GM23338 (cell line): ENCODE measurements at places on chromosomes 3 and 15. TPM values are rescaled to one million over a fixed set of nuclear protein-coding genes. Genes with fewer than 3 reads are reported as not detected.

Gene CEMIP
- 0.27 and 0.33 TPM in 2 replicates for polyA plus RNA-seq

Gene SERINC4
- polyA plus RNA-seq = not detected in 2 replicates

Gene HTR3E
- not detected in 2 replicates for polyA plus RNA-seq

Gene ACTC1
- 35.9 and 38.3 TPM in 2 replicates for polyA plus RNA-seq

Gene CLDN16
- polyA plus RNA-seq = 0.06 TPM in 1 of 2 replicates, not detected in the other

Gene GPR149
- polyA plus RNA-seq = 0.11 TPM in 1 of 2 replicates, not detected in the other

DNA sequence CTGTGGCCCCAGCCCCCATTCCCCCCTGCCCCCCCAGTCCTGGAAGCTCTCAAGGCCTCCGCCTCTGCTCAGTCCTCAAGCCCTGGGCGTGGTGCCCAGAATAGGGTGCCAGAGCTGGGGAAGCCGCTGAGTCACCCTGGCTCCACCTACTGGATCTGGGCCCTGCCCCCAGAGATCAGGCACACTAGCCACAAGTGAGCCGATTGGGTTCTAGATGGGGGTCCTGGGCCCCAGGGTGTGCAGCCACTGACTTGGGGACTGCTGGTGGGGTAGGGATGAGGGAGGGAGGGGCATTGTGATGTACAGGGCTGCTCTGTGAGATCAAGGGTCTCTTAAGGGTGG, 5.7 kb downstream of the EIF4G1 start:
- peak; percentile 20 for DNase-seq

DNA sequence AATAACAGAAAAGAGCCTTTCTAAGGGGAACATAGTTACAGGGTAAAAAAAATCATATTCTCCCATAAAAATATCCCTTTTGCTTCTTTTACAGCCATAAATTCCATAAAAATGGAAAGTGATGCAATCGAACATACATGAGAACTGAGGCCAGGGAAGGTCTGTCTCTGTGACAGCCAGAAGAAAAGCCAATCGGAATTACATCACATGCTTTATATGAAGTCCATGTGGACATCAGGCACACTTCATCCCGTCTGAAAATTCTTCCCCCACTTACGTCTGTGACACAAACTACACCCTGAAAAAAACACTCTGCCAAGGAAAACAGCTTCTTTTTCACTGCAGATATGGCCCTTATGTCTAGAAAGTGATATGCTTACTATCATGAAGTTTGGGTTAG, 323.5 kb downstream of the ERC2 start:
- DNase-seq = no peak

- no peak for DNase-seq
Observed at GRCh38 chr15:95470529-95470928, 860.0 kb upstream of the NR2F2 start.

DNA sequence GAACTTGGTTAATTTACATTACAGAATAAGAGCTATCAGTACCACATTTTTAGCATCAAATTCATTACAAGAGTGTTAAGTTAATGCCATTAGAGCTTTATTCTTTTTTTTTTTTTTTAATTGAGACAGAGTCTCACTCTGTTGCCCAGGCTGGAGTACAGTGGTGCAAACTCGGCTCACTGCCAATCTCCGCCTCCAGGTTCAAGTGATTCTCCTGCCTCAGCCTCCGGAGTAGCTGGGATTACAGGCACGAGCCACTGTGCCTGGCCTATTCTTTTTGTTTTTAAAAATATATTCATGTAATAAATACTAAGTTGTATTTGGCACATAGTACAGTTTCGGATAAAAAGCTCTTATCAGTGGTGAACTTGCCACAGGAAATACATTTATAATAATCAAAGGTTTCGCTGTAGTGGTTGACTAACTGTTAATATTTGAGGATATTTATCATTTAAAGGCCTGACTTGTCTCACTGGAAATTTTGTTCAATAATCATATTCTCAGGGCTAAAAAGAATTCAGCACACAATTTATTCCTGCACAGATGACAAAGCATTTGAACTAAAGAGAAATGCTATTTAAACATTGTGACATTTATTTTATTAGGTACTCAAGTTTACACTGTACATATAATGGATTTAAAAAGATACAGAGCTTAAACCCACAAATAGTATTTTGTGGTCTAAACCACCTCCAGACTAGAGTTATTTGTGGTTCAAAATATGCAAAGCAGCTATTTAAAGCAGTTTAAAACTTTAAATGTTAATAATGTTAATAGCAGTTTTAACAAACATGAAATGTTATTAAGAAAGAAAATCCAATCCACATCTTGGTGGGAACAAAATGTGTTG, 6.1 kb upstream of the LEKR1 start:
- DNase-seq = no peak

GRCh38 chr3:143258692-143259091, 139.1 kb downstream of the CHST2 start:
- DNase-seq = no peak

GRCh38 chr3:23540600-23540999, 265.2 kb upstream of the UBE2E1 start:
- no peak for DNase-seq

- DNase-seq = no peak
Observed at GRCh38 chr15:86028961-86029360, 50.7 kb upstream of the AGBL1 start.

DNA sequence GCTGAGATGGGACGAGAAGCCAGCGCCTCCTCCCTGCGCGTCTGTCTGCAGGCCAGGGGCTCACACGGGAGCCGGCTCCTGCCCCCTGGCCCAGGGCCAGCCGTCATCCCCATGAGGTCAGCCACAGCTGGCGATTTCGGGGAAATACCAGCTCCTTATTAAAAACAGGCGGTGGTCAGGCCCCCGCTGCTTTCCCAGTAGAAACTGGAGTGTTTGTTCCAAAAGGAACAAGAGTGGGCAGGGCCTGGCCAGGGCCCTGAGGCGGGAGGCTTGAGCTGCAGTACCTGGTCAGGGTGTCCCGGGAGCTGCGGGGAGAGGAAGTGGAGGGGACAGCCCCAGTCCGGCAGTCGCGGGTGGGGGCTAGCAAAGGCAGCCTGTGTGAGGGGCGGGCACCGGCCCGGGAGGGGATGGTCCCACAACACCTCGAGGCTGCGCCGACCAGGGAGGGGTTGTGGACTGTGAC, 17.8 kb downstream of the MYL3 start:
- peak; percentile 72 for DNase-seq

GRCh38 chr3:57826952-57827723, 71.0 kb downstream of the SLMAP start:
- DNase-seq = peak; percentile 53

DNA sequence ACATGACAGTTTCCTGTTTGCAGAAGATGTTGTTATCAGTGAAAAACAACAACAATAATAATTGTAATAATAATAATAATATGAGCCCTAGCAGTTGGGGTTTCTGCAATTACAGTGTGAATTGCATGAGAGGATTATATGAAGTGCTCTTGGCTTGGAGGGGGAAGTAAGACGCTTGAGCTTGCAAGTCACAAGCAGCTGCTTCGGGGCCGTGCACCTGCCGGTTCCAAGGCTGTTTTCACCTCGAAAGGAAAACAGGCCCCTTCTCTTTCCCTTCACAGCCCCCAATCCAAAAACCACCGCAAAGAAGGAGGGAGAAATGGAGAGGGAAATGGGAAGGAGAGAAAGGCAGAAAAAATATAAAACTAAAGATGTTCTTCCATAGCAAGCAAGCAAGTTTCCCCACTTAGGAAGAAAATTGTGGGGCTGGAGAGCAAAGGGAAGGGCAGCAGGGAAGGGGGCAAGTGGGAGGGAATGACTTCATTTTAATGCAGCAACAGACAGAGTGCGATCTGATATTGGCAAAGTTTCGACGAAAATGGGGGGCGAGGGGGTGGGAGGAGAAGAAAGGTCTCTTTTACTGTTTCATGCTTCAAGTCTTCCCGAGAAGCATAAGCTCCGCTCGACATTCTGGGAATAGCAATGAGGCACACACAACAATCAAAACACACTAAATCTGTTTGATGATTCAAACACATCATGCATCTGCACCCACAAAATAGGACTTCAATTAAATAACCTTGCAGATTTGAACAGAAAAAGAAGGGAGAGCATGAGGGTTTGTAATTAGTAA, 284.2 kb upstream of the ATP11B start:
- DNase-seq = peak; percentile 14

DNA sequence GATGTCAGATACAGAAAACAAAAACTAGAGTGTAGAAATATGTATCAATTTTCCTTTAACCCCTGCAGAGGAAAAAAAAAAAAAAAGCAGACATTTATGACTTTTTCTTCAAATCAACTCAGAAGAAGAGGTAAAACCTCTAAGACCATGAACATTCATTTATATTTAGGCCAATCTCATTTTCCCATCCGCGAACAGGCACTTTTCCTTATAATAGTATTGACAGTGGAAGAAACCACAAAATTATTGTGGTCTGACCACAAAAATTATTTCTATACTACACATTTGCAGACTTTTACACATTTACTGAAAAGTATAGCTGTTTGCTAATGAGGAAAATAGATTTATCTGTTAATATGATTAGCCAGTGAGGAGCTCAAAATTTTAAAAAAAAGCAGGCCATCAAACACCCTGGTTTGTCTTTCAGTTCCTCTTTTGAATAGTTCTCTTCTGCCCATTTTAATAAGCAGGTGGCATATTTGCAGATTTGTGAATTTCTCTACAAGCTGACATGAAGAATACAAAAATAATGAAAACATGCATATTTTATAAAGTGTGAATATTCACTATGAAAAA, 5.7 kb downstream of the OSBPL11 start:
- DNase-seq = no peak

GRCh38 chr15:40052604-40053003, 13.6 kb upstream of the SRP14 start:
- no peak for DNase-seq

DNA sequence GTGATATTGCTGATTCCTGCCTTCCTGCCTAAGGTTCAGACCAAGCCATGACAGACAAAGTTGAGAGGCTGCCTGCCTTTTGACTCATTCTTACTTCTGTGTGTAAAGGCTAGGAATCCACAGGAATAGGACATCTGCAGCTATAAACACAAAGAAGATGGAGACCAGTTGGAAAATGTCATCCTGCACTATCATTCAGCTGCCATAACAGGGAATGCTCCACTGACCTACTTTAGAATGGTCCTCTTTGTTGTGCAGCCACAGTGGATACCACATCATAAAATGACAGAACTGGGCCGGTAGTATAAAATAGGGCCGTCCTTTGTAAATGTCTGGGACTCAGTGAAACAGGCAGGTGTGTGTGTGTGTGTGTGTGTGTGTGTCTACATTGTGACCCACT, 75.1 kb downstream of the STAC start:
- DNase-seq = no peak

GRCh38 chr3:147090461-147090860, 315.9 kb downstream of the ZIC4 start:
- DNase-seq = no peak

GRCh38 chr15:39125904-39126303, 455.0 kb upstream of the THBS1 start:
- peak; percentile 75 for DNase-seq

DNA sequence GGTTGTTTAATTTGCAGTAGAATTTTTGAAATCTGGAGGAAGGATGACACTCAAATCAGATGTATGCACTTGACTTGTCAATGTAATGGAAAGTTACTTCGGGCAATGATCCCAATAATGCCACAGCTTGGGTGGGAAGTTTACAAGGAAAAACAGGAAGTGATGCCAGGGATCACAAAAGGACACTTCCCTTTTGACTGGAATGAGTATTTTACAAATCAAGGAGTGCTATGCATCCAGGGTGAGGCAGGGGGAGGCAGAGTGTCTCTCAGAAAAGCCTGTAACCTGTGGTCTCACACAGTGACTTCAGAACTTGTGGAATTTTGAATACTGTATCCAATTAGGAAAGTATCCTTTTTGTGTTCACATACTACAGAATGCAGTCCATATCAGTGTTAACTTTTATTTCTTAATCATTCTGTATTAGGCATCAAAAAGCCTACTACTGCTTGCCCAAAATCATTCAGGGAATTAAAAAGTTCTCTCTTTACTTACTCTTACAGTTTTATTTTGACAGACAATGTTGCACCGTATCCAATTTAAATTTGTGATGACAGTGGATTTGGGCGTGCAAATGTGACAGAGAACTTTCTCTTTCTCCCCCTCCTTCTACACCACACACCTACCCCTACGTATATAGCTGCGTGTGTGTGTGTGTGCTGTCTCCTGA, 445.1 kb downstream of the MECOM start:
- peak; percentile 85 for DNase-seq

GRCh38 chr3:135736740-135737139, 228.8 kb upstream of the PPP2R3A start:
- DNase-seq = peak; percentile 97

DNA sequence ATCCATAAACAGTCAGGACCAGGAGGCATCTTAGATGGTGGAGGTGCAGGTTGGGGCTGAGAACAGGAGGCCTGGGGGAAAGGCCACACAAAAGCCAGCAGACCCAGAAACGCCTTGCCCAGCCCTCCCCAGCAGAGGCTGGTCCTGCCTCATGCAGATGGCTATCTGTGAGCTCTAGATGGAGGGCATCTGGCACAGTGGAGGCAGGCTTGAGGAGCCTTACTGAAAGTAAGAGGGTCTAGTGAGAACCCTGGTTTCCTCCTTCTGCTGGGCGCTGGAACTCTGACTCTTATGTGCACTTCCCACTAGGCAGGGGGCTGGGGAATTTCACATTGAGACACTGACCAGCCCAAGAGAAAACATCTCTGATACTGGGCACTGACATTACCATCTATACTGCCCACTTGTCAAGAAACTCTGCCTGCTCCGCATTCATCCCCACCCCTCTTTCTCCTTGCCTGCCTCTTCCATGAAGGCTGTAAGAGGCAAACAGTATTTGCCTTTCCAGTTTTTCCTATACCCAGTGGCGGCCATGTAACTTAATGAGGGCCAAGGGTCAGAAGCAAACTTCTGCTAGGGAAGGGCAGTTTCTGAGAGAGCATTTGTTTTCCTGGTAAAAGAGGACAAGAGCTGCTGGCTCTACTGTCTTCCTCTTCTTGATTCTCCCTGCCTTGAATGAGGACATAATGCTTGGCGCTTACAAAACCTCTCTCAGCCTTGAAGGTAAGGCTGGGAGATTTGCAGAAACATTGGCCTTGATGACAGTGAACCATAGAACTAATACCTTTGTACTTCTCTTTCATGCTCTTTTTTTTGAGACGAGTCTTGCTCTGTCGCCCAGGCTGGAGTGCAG, 4.4 kb upstream of the SCN5A start:
- no peak for DNase-seq

DNA sequence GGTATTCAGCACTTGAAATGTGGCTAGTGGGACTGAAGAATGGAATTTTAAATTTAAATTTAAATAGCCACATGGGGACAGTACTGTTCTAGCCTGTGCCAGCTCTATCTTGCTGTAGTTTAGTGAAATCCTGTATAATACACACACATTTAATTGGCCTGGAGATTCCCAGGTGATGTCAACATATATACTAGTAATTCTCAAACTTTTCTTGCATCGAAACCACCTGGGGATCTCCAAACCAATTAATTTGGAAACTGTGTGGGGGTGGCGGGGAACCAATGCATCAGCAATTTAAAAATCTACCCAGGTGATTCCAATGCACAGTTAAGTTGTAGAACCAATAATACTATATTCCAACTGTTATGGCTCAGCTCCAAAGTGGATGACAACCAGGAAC, 228.9 kb upstream of the MRPL3 start:
- DNase-seq = no peak

DNA sequence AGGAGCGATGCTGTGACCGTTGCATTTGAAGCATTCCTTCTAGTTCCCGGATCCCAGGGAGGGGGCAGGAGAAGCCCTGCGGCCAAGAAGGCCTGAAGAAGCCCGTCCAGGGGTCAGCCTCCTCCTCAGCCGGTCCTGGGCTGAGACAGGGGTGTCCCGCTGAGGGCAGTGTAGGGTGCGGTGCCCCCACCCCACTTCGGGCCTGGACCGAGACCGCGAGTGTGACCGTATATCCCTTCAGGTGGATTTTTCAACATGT, 2.8 kb downstream of the OCA2 start:
- DNase-seq = no peak
